ENCODE measurements at places on chromosomes 7 and 10. TPM values are rescaled to one million over a fixed set of nuclear protein-coding genes. Genes with fewer than 3 reads are reported as not detected.

The CUZD1 gene
- 0.79 TPM for total RNA-seq

The UFSP1 gene
- total RNA-seq: 4.2 TPM

The TRPV6 gene
- total RNA-seq: 0.26 TPM

The CPA1 gene
- not detected for total RNA-seq

The CASTOR2 gene
- total RNA-seq: 1.6 TPM

The KAZALD1 gene
- total RNA-seq: 4.0 TPM

The CTAGE6 gene
- 0.13 TPM for total RNA-seq

The PTN gene
- total RNA-seq: 0.26 TPM

The STYXL1 gene
- total RNA-seq: 68.9 TPM

The PTF1A gene
- not detected for total RNA-seq

The NEBL gene
- total RNA-seq: 18.7 TPM

The PRF1 gene
- total RNA-seq: not detected

The TDRD1 gene
- 2.1 TPM for total RNA-seq

The MKI67 gene
- total RNA-seq: 0.26 TPM

The LIPF gene
- total RNA-seq: not detected

The TMEM213 gene
- total RNA-seq: not detected

The TPST1 gene
- 31.4 TPM for total RNA-seq

The AKR1C8 gene
- not detected for total RNA-seq

The TUBGCP2 gene
- 43.3 TPM for total RNA-seq

The CTAGE4 gene
- 2.2 TPM for total RNA-seq

The NPY4R gene
- not detected for total RNA-seq

The MOGAT3 gene
- total RNA-seq: not detected

The TUBB8 gene
- total RNA-seq: not detected

The TMEM229A gene
- total RNA-seq: not detected

The SPDYE6 gene
- not detected for total RNA-seq
